Central memory CD4-positive, alpha-beta T cell (primary cell): ENCODE measurements at places on chromosomes 2 and 18.
A peak's percentile ranks its signal among the peaks of the same experiment; 100 is the strongest.

GRCh38 chr18:37334631-37335408 is 230.8 kb downstream of the CELF4 start:
- no peak for DNase-seq

DNA sequence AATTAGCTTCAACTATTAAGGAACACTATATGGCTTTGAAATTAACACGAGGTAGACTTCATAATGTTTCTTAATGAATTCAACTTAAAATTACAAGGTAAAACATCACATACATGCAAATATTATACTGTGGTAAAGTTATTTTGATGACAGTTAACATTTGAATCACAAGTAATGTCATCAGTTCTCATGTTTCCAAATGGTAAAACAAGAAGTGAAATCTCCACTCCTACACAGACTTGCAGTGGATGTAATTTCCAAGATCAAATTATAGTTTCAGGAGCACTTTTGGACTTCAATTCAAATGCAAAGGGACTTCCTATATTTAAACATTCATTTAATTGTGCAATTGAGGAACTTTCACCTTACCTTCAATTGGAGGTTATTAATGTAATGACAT is 39.1 kb downstream of the C18orf54 start:
- DNase-seq: no peak

GRCh38 chr2:204108330-204108751 is 171.8 kb downstream of the ICOS start:
- peak; percentile 60 for DNase-seq

DNA sequence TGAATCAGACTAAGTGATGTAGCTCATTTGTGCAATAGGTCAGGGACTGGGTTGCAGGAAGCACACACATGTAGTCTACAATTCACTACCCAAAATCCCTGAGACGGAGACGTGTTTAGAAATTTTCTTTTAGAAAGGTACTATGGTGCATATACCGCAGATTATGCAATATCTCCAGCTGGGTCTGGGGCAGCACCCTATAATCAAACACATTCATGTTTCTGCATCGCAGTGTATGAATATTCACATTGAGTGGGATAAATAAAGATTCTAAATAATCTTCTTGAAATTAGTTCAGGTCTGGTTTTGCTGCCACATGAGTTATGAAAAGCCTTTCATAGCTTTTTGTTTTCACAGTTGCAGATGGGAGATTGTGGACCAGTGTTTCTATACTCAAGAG is 395.7 kb upstream of the FANCL start:
- DNase-seq: no peak

GRCh38 chr2:96856776-96857666 is 795 bp downstream of the ANKRD39 start:
- peak; percentile 28 for DNase-seq

DNA sequence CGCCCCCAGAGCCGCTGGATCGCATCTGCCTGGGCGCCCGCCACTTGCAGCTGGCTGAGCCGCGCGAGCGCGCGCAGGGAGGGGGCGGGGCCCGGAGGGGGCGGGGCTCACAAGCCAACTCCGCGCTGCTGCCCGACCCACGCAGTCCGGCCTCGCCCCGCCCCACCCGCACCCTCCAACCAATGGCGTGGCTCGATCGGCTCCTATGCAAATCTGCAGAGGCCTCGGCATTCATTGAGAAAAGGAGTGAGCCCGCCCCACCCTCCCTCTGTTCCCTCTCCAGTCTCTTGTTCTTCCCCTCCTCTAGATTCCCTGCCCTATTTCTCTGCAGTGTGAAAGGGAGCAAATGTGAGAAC is at the start of gene ALK:
Gene ALK (minus strand): TSS at position 27 of the 356 bp plus-strand sequence. CDS start 927 bp downstream, outside the sequence.
- no peak for DNase-seq

DNA sequence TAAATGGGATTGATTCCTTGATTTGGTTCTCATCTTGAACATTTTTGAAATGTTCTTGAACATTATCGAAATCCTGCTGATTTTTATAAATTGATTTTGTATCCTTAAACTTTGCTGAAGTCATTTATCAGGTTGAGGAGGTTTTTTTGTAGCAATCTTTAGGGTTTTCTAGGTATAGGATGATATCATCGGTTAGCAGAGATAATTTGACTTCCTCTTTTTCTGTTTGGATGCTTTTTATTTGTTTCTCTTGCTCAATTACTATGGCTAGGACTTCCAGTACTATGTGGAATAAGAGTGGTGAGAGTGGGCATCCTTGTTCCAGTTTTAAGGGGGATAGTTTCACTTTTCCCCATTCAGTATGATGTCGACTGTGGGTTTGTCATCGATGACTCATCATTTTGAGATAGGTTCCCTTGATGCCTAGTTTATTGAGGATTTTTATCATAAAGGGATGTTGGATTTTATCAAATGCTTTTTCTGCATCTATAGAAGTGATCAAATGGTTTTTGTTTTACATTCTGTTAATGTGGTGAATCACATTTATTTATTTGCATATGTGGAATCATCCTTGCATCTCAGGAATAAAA is 201.5 kb upstream of the ZSWIM2 start:
- DNase-seq: no peak

DNA sequence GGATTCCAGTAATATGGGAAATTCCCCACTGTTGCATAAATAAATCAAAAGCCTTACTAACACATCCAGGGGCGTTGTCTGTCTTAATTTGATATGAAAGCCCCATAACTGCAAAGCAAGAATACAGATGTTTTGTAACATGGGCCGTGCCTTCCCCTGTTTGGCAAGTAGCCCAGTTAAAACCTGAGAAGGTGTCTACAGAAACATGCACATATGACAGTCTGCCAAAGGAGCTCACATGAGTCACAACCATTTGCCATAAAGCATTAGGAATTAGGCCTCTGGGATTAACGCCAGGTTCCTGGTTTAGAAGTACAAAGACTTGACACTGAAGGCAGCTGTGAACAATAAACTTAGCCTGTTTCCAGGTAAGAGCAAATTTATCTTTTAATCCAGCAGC is 43.1 kb upstream of the LONRF2 start:
- no peak for DNase-seq

GRCh38 chr2:15942711-15943345 is 2.5 kb downstream of the MYCN start:
- DNase-seq: no peak

DNA sequence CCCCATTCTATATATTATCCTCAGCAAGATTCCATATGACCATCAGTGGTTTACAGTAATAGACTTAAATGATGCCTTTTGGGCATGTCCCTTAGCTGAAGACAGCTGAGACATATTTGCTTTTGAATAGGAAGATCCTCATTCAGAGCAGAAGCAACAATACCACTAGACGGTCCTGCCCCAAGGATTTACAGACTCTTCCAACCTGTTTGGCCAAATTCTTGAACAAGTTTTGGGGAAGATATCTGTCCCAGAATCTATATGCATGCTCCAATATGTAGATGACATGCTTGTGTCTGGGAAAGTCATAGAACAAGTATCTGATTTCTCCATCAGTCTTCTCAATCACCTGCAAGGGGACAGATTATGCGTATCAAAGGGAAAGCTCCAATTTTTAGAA is 137.1 kb upstream of the RMP24 start:
- no peak for DNase-seq

- DNase-seq: no peak
These were observed 678 bp upstream of the VAPA start for GRCh38 chr18:9913151-9913525.

- DNase-seq: no peak
These were observed 142.8 kb downstream of the TMEM17 start for GRCh38 chr2:62363166-62363565.

DNA sequence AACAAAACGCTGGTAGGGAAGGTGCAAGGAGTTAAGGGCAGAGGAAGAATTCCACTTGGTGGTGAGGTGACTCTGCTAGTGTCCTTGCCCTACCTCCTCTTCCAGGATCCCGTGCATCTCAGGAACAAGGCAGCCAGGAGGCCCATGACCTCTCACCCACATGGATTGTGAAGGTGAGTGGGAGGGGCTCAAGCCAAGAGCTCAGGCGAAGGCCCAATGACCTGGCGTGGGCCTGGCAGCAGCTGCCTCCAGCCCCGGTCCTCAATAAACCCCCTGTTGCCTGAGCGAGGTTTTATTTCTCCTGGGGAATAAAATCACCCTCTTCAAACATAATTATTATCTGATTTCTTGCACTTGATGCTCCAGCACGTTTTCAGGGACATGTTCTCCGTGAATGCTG is 28.2 kb downstream of the LAMA1 start:
- no peak for DNase-seq

DNA sequence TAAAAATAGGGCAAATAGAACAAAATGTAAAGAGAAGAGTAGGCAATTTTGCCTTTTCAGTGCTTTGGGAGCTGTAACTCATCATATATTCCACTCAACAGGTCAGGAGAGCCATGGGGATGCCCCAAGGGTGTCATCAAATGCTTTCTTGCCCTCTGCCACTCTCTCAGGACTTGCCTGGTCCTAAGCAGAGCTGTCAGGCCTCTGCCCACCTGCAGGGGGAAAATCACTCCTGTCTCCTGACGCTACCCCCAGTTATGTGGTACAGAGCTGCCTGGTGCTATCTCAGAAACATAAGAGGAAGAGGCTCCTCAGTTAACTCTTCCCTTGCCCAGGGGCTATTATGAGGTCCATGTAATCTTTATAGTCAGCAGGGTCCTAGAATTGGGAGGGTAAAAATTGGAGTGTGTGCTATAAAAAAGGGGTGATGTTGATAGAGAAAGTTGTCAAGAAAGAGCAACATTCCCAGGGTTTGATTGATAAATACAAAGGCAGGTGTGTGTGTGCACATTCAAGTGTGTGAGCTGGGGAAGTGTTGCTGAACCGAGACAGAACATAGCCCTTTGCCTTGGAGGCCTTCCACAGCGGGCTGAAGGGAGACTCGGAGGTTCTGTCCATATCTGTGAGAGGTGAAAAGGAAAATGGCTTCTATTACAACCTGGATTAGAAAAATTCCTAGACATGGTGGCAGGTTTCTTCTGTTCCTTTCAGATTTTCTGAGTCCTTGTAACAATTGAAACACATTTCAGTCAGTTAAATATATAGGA is 25.4 kb downstream of the PTPRM start:
- no peak for DNase-seq

DNA sequence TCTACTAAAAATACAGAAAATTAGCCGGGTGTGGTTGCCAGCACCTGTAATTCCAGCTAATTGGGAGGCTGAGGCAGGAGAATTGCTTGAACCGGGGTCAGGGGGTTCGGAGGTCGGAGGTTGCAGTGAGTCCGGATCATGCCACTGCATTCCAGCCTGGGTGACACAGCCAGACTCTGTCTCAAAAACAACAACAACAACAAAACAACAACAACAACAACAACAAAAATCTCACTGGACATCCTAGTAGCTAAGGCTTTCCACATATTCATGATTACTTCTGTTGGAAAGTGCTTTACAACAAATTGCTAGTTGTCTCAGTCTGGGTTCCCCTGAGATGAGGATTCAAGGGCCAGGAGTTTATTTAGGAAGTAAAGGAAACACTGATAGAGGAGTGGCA is 4.3 kb upstream of the MROH2A start:
- no peak for DNase-seq

DNA sequence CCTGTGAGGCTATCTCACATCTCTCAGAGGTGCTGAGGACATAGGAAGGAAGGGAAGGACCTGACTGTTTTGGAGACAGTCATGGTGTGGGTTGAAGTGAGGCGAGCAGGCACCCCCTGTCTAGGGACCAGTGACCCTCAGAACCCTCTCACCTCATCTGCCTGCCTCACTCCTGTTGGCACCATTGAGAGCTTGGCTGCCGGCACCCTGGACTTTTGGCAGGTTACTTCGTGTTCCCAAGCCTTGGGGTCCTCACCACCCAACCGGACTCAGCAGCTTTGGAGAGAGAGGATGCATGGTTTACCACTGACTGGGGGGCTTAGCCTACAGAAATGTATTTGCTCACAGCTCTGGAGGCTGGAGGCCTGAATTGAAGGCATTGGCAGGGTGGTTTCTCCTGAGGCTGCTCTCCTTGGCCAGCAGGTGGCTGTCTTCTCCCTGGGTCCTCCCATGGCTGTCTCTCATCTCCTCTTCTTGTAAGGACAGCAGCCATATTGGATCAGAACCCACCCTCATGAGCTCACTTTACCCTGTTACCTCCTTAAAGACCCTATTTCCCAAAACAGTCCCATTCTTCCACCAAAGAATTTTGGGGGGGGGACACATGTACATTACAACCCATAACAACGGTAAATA is 142.0 kb downstream of the TSN start:
- DNase-seq: no peak

DNA sequence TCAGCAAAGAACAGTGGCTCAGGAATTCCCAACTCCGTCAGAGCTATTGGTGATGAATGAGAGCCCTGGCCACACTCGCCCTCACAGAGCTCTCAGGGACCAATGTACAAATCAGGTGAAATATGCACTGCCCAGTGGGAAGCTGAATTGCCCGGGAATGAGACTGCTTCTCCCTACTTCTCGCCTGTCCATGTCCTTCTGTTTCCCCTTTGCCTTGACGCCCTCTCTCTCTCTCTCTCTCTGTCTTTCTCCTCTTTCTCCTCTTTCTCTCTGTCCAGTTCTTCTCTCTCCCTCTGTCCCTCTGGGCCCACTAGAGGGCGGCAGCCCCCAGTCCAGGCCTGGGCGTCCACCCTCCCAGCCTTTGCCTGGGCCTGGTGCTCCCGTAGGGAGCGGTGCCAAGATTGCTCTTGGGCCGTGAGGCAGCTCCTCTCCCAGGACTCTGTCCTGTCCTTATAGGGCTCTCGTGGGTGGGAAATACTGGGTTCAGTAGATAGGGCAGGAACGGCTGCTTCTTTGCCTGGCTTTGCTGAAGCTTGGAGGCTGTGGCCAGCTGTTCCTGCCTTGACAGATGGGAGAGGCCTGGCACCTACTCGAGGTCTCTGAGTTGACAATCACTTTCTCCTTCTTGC is 28.4 kb upstream of the PUM2 start:
- DNase-seq: no peak

- DNase-seq: no peak
These were observed 126.1 kb downstream of the RTN4 start for GRCh38 chr2:54924121-54924520.

DNA sequence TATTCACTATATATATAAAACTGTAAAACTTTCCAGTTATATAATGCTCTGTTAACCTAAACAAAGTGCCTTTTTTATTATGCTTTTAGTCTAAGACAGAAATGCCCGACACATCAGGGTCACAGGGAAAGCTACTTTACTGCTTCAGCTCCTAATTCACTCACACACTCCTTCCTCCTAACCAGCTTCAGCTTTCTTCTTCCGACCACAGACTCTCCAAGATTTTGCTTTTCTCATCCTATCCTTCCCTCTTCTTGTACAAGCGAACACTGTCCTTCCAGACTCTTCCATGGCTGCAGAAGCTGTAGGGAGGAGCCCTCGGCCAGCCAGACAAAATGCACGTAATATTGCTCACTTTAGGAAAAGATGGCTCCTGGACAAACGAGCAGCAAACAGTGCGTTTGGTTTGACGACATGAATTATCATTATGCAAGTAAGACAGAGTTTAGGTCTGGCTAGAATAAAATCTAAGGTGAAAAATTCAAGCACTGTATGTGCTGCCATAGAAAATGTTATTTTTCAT is 47.5 kb upstream of the HNRNPA3 start:
- DNase-seq: no peak

- no peak for DNase-seq
These were observed 279.1 kb downstream of the ZEB2 start for GRCh38 chr2:144240656-144241339.

GRCh38 chr2:23312996-23313606 is 71.9 kb upstream of the KLHL29 start:
- DNase-seq: no peak

- no peak for DNase-seq
These were observed 210.2 kb downstream of the NCK2 start for GRCh38 chr2:105954891-105955290.

GRCh38 chr18:40608226-40608625 is 1346.8 kb upstream of the PIK3C3 start:
- no peak for DNase-seq

- DNase-seq: no peak
These were observed 216.1 kb upstream of the THUMPD2 start for GRCh38 chr2:39995005-39995737.
